Stimulated activated CD8-positive, alpha-beta memory T cell treated with anti-CD3 and anti-CD28 coated beads, Interleukin-4, amount 100 ng/mL, for 24 hours (primary cell): ENCODE measurements at places on chromosomes 2 and 18.

DNA sequence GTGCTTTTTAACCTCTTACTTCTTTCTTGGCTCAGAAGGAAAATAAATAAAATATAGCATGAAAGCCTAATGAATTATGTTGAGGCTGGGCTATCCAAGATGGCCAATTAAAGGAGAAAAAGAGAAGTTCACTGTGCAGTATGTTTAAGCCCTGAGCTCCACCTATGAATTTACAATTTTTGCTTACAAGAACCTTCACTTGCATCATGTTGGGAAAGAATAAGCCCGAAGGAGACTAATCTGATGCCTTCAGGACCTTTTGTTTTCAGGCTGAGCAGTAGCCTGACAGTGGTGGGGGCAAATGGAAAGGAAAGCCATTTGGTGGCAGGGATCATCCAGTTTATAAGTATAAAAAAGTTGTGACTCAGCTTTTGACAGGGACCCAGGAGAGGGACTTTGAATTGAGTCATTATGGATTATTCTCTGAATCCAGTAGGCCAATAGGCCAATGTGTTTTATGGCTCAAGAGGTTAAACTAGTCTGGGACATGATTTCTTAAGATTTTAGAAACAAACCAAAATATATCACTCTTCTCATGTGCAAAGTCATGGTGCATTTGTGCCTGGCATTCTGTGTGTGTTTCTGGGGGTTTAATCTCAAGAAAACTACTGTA lies 56.9 kb downstream of the E2F6 start:
- no peak for DNase-seq

DNA sequence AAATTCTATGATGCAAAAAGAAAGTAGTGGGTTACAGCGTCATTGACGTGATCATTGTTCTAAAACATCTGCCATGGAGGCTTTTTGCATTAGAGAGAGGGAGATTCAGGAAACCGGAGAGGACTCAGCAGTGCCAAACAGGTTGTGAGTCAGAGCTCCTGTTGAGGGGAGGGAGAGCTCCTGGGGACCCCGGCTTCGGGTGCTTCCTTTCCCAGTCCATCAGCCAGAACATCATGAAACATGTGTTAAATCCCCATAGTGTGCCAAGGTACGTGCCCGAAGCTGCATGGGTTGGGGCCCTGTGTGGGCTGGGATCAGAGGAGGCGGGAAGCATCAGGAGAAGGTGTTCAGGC lies 791 bp upstream of the CYRIA start:
- no peak for DNase-seq

- no peak for DNase-seq
These were observed 169.8 kb upstream of the ERBB4 start for GRCh38 chr2:212708355-212708754.

GRCh38 chr2:134143568-134143967 lies 110.3 kb upstream of the MGAT5 start:
- no peak for DNase-seq

DNA sequence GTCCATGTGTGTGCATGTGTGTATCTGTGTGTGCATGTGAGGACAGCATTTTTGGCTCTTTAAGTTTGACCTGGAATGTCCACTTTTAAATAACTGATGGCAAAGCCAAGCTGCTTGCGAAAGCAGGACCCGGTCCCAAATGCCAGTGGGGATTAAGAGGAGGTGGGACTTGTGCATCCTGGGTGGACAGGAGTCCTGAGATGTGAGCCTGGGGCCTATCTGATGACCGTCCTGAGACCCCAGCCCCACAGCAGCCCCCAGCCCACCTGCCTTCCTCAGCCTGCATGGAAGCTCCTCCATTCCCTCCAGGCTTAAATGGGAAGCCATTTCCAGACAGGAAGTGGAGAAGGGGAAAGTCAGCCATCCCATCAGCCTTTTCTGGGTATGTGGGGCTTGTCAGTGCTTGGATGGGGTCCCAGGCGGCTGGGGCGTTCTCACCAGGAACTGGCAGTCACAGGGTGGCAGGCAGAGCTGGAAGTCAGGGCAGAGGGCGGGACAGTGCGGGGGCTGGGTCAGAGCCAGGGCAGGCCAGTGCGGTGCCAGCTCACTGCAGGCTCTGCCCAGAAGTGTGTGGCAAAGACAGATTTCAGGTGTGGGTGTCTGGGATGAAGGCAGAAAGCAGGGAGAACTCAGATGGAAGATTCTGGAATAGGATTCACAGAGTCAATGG lies 117.8 kb downstream of the ACKR3 start:
- DNase-seq: no peak

GRCh38 chr2:238267341-238267710 lies 21.1 kb downstream of the PER2 start:
- no peak for DNase-seq

DNA sequence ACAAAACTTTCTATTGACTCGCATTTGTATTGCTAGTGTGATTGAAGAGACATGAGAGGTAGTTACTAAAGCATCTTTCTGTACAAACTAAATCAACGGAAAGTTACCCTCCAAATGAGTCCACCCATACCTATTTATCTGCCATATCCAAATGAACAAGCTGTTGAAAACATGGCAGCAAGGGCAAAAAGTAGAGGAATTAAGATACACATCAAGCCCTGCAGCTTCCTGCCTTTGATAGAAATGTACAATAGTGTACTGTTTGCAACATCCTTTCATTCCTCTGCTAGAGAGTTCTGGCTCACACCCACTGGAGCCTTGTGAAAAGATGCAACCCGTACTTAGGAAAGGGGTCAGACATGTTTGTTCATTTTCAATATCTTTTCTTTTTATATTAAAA lies 122.5 kb downstream of the ERBB4 start:
- DNase-seq: no peak

- no peak for DNase-seq
These were observed 5.3 kb upstream of the ASAP2 start for GRCh38 chr2:9201185-9201891.

DNA sequence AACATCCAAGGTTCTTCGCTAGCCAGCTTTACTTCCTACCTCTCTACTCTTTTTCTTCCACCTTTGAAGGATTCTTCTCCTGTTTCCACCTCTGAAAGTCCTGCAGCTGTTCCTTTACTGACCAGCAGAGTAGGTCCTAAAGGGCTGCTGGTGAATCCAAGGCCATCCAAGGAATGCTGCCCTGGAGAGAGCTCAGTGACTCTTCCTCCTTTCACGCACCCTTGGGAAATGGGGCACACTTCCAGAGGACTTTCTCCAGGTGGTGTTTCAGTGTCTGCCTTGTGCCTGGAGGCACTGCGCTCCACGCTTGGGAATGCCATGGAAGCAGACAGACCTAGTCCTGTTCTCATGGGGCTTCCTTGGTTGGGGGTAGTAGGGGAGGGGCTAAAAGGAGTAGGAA lies 45.4 kb downstream of the SLC16A14 start:
- DNase-seq: no peak
